ENCODE measurements at places on chromosomes 5 and 9.

DNA sequence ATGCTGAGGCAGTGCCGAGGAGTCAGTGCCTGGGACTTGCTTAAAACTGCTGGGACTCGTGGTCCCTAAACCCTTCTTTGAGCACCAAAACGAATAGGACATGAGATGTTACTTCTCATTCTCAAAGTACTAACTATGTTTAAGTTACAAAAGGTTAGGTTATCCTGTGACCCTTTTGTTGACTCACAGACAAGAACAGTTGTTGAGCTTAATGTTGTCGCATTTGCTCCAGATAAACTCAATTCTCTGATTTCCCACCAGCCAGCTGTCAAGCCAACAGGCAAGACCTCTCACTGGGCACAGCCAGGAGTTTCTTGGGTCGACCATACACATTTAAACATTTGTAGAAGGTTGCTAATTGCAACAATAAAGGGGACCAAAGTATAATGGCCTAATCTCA, 249.4 kb downstream of the ADAMTSL1 start:
- no peak for DNase-seq

- DNase-seq = no peak
Measured at GRCh38 chr9:134778841-134779411, 101.7 kb upstream of the FCN2 start.

GRCh38 chr5:119323601-119324000, 32.2 kb upstream of the TNFAIP8 start:
- no peak for DNase-seq

GRCh38 chr5:103428411-103428871, 134.1 kb downstream of the NUDT12 start:
- DNase-seq = no peak

- DNase-seq = no peak
Measured at GRCh38 chr9:22111954-22112247, 102.8 kb upstream of the CDKN2B start.

DNA sequence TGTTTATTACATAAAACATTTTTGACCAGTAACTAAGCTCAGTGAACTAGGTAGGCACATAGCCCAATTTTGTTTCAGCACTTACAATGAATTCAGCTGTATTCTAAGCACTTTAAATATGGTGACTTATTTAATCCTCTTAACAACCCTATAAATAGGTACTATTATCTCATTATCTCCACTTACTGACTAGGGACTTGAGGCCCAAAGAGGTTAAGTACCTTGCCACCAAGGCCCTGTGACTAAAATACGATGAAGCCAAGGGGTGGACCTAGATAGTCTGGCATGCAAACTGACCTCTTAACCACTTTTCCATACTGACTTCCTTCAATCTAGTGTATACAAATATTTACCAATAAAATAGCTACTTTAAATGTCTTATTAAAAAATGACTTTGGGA, 266.4 kb downstream of the ZNF608 start:
- no peak for DNase-seq
